ENCODE measurements at places on chromosomes 7 and 10. TPM values are rescaled to one million over a fixed set of nuclear protein-coding genes. Genes with fewer than 3 reads are reported as not detected.

Gene BHLHA15
- total RNA-seq, result 0.50 TPM

Gene UBTD1
- 20.3 TPM for total RNA-seq

Gene NEBL
- 11.9 TPM for total RNA-seq

Gene GNAT3
- total RNA-seq, result not detected

Gene ASB15
- total RNA-seq, result not detected

Gene HTR5A
- total RNA-seq, result not detected

Gene CALML3
- total RNA-seq, result not detected

Gene NUTM2B
- 0.36 TPM for total RNA-seq

Gene NUTM2E
- 0.47 TPM for total RNA-seq

Gene NPY
- not detected for total RNA-seq

Gene MKX
- total RNA-seq, result not detected

Gene MSS51
- total RNA-seq, result 0.48 TPM

Gene COL26A1
- total RNA-seq, result 0.63 TPM

Gene FAM25C
- 0.98 TPM for total RNA-seq

Gene INSYN2A
- 1.5 TPM for total RNA-seq

Gene VWA2
- 0.05 TPM for total RNA-seq

Gene SLC13A4
- not detected for total RNA-seq

Gene VWC2
- total RNA-seq, result not detected

Gene MYO1G
- 0.21 TPM for total RNA-seq

Gene TRIM74
- total RNA-seq, result 0.55 TPM

Gene ABCB1
- 0.02 TPM for total RNA-seq

Gene MAGI2
- total RNA-seq, result 0.48 TPM

Gene AGFG2
- 50.9 TPM for total RNA-seq

Gene ZNF511
- total RNA-seq, result 74.7 TPM

Gene SLC18A3
- not detected for total RNA-seq

Gene ELN
- 0.09 TPM for total RNA-seq

Gene HPS6
- 38.3 TPM for total RNA-seq

Gene ADAM22
- 0.33 TPM for total RNA-seq

Gene VAX1
- 1.3 TPM for total RNA-seq

Gene TBC1D12
- total RNA-seq, result 6.8 TPM

Gene FRMD4A
- total RNA-seq, result 2.6 TPM

Gene LSM5
- 102 TPM for total RNA-seq

Gene JCAD
- 24.1 TPM for total RNA-seq

Gene STX1A
- total RNA-seq, result 72.9 TPM
